Non-pigmented ciliary epithelial cell (primary cell): ENCODE measurements at places on chromosomes 16 and 17.

DNA sequence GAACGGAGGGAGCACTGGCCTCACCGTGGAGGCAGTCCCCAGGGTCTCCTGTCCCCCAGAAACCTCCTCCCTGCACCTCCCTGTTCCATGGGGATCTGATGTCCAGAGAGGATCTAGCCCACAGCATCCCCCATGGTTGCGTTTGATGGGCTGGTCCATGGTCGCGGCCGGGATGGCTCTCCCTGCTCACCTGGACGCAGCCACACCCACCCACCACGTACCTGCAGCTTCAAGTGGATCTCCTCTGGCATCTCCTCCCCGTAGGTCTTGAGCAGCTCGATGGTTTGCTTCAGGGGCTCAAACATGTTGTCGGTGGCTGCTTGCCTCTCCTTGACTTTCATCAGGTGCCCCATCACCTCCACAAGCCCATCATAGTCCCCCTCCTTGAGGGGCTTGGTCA lies 47.9 kb downstream of the DNAH17 start:
- DNase-seq: no peak

DNA sequence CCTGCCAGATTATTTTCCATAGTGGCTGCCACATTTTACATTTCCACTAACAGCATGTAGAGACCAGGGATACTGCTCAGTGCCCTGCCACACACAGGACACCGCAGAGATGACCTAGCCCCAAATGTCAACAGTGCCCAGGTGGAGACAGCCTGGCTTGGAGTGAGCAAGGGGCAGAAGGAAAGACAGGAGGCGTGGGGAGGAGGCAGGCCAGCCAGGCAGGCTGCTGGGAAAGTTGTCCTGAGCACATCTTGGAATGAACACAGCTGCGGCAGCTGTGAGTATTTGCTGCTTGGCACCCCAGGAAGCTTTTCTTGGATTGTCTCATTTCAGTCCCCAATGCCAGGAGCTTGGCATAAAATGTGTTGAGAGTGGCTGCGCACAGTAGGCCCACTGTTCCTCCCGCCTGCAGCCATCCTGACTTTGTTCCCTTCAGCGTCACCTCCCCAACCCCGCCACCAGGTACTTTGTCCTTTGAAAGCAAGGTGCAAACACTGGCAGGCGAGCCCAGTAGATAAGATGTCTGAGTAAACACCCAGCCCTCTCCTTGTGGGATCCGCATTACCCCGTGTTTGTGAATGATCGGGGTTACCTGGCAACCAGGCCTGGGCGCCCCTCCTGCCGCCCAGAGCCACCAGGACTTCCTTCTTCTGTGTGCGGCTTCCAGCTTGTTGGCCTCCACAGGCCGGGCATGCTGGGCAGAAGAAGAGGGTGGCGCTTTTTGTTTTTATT lies 114.0 kb downstream of the CMIP start:
- no peak for DNase-seq

GRCh38 chr17:55301521-55302406 lies 37.0 kb downstream of the HLF start:
- DNase-seq: no peak

DNA sequence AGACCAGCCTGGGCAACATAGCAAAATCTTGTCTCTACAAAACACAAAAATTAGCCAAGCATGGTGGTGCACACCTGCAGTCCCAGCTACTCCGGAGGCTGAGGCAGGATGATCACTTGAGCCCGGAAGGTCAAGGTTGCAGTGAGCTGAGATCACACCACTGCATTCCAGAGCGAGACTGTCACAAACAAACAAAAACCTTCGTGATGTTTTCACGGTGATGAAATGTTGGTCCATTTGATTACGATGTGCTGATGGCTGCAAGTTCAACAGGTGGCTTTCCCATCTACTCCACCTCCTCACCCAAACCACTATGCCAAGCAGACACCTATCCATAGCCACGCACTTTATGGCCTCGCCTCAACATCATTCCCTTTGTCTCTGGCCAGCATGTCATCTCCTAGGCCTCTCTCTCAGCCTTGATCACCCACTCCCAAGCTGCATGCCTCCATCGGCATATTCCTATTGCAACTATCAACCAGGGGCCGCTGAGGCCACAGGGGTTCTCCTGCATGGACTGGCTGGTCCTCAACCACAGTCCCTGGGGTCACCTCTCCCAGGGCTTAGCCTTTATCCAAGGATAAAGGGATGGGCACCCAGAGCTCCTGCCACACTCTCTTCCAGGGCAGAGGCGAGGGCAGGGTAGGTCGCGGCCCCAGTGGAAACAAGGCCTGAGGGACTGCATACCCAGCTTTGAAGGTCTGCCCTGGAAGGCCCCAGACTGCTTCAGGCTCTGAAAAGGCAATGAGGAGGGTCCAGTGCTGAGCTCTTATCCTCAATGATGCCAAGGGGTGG lies 17.1 kb upstream of the ALOX15B start:
- no peak for DNase-seq

DNA sequence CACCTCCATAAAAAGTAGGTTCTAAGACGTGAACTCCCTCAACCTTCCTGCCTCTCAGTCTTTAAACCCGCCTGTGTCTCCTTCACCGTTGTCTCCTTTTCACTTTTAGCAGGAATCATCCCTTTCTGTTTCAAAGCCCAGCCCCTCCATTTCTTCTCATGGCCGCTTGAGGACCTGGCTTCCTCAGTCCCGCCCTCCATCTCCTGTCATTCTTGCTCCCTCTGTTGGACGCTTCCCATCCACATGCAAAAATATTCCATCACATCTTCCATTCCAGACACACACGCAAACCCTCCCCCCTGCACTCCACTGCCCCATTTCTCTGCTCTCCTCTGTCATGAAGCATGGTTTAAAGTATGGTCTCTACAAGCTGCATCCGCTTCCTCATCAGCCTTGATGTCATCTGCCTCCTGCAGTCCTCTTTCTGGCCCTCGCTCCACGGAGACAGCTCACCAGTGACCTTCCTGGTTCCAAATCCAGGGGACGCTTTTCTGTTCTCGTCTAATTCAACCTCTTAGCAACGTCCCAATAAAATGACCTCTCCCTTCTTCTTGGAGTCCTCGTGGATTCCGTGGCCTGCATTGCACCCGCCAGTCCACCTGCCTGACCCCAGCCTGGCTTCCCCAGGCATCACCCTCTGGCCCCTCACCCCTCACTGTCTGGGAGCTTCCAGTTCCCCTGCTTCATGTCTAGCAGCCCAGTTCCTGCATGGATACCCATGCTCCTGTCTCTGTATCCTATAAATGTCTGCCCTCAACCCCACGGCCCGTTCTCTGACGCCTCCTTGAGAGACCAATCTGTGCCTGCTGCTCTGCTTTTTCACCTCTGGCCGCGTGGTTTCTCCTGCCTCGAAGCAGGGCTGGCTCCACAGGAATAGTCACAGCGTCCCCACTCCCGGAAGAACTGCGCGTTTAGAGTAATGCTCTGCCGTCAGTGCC lies 26.2 kb downstream of the ANKRD40 start:
- no peak for DNase-seq

DNA sequence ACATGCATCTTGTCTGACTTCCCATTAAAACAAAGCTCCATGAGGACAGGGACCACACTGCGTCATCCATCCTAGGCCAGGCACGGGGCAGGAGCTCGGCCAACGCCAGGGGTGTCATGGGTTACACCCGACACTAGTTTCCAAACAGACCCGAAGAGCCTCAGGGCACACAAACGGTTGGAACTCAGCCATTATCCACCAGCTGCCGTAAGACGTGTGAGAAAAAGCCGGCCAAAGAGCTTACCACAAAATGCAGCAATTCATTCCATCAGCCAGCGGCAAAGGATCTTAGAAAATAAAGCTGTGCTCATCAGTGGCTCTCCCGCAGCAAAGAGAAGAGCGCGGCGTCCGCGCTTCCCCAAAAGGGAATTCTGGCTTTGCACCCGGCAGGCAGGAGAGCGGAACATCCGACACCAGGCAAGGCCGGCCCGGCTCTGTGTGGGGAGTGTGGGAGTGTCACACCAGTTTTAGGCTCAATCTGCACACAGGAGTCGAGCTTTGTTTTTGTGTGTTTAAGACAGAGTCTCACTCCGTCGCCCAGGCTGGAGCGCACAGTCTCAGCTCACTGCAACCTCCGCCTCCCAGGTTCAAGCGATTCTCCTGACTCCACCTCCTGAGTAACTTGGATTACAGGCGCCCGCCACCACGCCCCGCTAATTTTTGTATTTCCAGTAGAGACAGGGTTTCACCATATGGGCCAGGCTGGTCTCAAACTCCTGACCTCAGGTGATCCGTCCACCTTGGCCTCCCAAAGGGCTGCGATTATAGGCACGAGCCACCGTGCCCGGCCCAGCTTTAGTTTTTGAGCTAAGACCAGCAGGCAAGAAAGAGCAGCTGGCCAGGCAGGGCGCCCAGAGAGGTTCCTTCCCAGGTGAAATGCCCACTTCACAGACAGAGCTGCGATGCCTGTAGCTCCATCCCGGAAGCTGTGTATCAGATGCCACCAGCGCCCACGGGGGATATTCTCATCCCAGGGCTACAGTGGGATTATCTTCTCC lies 1.5 kb downstream of the SLC38A8 start:
- DNase-seq: no peak
